AML-193 (cell line): ENCODE measurements at places on chromosomes 5 and 9.

DNA sequence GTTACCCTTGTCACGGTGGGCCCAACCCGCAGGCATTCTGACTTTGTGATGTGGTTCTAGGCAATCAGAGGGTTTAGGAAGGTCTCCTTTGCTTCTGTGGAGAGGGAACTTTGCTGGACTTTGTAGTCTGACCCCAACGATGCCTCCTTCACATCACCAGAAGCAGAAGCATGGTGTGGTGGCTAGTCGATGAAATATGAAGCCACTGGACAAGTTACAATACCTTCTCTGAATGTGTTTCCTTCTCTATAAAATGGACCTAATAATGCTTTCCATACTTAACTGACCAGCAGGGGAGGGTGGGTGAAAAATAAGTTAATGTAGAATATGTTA, 607 bp downstream of the SPEF2 start:
- DNase-seq, result no peak

DNA sequence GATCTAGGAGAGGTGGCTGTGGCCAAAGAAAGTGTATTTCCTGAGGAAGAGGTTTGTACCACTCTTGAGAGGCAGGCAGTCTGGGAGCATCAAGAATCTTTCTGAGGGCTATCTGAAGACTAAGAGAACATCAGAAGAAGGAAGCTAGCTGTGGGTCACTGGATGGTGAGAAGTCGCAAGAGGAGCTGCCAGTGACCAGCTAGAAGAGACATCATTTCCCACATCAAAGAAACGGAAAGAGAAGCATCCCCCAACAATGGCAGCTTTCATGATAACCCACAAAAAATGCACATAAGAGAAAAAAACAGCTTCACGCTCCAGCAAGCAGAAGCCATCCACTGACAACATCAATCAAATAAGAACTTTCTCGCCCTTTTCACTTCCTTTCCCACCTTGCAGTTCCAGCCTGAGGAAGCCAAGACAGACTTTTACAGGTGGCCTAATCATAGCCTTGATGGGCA, 25.0 kb upstream of the CEP78 start:
- DNase-seq, result no peak

- no peak for DNase-seq
These were observed 25.7 kb downstream of the GADD45G start for GRCh38 chr9:89630508-89630907.

DNA sequence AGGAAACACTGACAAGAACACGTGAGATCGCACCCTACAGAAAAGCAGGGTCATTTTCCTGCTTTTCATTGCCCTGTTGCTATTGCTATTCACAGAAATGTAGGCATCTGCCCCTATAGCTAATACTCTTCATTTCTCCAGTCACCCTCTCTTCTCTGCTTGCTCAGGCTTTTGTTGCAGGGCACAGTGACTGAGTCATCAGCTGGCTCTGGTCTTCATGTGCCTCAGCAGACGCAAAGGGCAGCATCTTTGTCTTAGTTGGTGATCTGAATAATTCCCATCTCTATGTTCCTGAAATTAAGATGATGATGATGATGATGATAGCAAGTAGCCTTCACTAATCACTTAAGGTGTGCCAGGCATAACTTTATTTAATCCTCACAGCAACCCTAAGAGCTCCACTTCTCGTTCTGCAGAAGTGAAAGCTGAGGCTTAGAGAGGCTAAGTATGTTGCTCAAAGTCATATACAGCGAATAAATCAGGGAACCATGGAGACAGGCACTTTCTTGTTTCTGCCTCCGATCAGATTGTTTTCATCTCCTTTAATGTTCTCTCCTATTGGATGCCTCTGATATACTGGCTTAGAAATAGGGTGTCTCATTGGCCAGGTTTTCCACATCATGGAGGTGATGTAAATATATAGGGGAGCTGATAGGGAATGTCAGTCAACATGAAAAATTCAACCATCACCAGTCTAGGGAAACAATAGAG, 133.0 kb upstream of the STK32A start:
- DNase-seq, result no peak

GRCh38 chr9:127093319-127094020, 29.0 kb downstream of the ANGPTL2 start:
- DNase-seq, result no peak

- DNase-seq, result no peak
These were observed 45.3 kb upstream of the CDK5RAP2 start for GRCh38 chr9:120625222-120625621.

- DNase-seq, result peak; percentile 5
These were observed 342.4 kb upstream of the GRIA1 start for GRCh38 chr5:153147891-153148623.

DNA sequence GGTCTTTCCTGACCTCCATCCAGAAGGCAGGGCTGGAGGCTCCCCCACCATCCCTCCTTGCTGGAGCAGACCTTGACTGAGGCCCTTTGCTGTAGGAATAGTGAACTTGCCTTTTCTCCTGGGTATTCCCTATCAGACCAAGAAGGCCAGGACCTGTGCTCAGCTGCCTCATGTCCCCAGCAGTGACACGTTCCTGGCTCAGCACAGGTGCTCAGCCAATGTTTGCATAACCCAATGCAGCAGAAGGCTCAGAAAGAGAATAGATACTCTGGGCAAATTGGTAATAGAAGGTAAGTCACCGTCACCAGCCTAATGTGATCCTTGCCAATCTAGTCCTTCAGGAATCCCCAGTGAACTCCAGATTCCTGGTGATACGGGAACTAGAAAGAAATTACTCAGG, 96.4 kb downstream of the ACTL7B start:
- no peak for DNase-seq

- no peak for DNase-seq
These were observed 339.0 kb upstream of the KIF2A start for GRCh38 chr5:61966997-61967396.

DNA sequence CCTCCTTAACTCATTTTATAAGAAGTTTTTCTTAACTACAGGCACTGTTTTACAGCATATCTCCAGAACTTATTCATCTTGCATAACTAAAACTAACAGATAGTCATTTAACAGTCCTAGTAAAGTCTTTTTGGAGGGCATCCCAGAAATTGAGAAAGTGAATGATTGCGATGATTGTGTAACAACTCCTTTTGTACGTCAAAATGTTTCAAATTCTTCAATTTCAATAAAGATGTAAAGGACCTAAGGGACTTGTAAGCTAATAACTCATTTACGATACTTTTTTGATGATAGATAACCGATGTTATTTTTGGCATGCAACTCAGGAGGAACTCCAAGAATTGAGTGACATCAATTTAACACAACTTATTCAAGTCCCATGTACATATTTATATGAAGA, 42.7 kb downstream of the SVEP1 start:
- no peak for DNase-seq

DNA sequence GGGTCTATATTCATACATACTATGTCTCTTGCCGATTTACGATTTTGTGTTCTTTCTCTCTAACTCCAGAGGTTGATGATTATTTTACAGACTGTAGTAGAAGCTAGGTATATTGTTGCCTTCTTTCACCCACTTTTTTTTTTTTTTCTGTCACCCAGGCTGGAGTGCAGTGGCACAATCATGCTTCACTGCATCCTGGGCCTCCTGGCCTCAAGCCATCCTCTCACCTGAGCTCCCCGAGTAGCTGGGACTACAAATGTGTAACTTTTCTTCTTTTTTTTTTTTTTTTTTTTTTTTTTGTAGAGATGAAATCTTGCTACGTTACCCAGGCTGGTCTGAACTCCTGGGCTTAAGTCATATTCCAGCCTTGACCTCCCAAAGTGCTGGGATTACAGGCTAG, 96.2 kb downstream of the CHSY3 start:
- no peak for DNase-seq

DNA sequence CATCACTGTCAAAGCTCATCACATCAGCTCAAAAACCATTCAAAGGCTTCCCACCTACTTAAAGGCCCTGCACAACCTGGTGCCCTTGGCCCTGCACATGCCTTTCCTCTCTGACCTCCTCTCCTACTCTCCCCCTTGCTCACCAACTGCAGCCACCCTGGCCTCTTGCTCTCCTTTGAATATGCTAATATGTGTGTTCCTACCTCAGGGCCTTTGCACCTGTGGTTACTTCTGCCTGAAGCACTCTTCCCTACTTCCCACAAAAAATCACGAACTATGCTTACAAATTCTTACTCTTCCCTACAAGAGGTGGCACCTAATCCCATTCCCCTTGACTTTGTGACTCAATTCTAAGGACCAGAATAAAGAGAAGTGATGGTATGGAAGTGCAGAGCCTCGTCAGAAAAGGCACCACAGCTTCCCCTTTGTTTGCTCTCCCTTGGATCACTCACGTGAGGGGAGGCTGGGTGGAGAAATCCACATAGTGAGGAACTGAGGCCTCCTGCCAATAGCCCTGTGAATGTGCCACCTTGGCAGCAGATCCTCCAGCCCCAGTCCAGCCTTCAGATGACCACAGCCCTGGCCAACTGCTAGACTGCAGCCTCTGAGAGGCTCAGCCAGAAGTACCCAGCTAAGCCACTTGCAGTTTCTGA, 3.2 kb upstream of the TMEM171 start:
- DNase-seq, result no peak

DNA sequence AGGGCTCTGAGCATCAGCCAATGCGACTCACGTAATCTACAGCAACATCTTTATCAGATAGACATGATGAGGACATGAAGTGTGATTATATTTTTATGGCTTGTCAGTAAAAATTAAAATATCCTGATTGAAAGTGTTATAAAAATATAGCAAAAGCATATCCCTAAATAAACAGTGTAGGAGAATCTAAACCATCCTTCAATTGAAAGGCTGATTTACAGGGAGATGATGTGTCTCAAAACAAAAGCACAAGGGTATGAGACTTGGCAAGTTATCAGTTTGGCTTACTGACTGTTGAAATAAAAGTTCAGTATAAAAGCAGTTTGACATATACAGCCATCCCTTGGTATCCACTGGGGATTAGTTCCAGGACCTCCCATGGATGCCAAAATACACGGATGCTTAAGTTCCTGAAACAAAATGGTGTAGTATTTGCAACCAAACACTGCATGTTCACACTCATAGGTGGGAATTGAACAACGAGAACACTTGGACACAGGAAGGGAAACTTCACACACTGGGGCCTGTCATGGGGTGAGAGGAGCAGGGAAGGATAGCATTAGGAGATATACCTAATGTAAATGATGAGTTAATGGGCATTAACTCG, 149.9 kb upstream of the MAP1B start:
- no peak for DNase-seq
